CD4-positive, CD25-positive, alpha-beta regulatory T cell (primary cell): ENCODE measurements at places on chromosomes 7 and 10.

GRCh38 chr7:139730746-139731612 lies 46.8 kb downstream of the HIPK2 start:
- no peak for DNase-seq

DNA sequence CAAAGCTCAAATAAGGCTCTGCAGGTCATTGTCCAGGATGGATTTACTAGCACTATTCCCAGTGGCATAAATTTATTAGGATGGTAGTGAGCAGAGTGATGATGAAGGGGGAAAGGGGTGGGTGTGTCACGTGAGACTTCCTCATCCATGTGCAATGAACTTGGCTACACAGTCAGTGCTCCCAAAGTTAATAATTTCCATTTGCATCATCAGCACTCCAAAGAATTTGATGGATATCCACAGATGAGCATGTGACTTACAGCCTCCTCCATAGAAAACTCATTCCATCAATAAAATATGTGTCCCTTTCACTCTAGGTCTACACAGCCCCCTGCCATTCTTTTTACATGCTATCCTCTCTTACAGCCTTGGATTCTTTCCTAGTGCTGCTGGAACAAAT lies 142.6 kb upstream of the PLPP4 start:
- DNase-seq = no peak

DNA sequence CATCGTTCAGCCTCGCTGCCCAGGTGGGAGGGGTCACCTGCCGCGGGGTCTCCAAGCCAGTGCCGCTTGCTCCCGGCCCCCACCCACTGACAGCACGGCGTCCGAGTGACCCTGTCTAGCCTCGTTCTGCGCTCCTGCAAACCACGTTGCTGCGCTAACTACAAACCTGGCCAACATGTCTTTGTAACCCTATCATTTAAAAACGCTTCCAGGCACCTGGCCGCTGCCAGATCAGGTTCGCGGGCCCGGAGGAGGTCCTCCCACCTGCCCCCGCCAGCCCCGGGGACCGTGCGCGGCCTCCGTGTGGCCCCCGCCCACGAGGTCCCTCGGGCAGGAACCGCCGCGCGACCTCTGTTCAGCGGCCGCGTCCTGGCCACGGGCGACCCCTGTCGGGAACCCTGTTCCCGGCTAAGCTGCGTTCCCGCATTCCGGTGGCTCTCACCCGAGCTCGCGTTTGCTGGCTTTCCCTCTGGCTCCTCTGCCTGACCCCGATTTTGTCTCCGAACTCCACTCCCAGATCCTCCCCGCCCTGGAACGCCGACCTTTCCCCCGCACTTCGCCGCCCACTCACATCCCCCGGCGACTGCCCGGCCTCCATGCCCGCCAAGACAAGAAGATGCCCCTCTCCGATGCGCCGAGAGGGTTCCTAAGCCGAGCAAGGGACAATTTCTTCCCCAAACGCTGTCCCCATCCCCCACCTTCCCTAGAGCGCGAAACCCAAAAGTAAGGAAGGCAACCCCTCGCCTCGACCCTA lies 2.4 kb downstream of the SFMBT2 start:
- peak; percentile 49 for DNase-seq

- no peak for DNase-seq
These were observed 8.6 kb downstream of the EVX1 start for GRCh38 chr7:27251136-27251651.

DNA sequence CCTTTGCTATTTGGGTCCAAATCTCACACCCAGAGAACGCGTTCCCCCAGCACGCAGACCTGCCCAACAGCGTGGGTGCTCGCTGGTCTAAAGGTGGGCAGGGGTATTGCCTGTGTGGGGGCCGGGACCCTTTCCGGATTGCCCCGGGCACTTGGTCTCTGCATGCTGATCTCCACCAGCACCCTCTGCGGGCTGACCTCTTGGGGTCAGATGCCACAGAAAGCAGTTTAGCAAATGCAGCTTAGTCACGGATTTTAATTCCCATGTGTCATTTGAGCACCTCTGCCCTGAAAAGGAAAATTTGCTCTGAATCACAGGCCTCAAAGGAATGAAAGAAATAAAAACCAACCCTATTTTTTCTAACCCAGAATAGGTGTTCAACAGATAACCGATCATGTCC lies 46.7 kb downstream of the PKD1L1 start:
- DNase-seq = no peak

- no peak for DNase-seq
These were observed 153.5 kb downstream of the MBL2 start for GRCh38 chr10:52619052-52619451.

GRCh38 chr10:46298477-46299285 lies 11.9 kb downstream of the ANTXRL start:
- DNase-seq = no peak

GRCh38 chr7:125279961-125280360 lies 350.3 kb upstream of the POT1 start:
- no peak for DNase-seq

- no peak for DNase-seq
These were observed 46.4 kb upstream of the RAPGEF5 start for GRCh38 chr7:22403344-22403743.

DNA sequence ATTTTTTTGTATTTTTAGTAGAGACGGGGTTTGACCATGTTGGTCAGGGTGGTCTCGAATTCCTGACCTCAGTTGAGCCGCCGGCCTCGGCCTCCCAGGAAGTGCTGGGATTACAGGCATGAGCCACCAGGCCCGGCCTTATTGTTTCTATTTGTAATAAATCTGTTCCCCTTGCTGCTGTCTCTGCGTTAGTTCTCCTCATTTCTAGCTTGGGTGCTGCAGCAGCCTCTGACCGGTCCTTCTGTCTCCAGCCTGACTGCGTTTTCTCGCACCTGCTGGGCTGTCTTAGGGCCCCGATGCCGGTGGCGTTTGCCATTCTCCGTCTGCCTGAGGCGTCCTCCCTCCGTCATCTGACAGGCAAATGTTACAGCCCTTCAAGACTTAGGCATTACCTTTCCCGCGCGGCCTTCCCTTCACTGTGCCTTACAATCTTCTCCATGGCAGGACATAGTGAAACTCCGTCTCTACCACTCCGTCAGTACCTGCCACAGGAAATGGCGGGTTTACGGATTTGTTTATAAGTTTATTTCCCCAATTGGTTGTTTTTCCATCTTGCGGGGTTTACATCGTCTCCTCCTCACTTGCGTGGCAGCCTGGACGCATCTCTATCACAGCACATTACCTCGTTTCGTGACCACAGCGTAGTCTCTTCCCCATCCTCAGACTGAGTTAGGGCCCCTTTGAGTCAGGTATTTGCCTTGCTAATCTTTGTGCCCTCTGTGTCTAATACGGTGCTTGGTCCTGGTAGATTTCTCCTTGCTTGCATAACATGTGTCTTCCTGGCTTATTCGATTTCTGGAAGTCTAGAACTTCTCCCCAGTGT lies 2.3 kb upstream of the GIMAP8 start:
- DNase-seq = no peak

DNA sequence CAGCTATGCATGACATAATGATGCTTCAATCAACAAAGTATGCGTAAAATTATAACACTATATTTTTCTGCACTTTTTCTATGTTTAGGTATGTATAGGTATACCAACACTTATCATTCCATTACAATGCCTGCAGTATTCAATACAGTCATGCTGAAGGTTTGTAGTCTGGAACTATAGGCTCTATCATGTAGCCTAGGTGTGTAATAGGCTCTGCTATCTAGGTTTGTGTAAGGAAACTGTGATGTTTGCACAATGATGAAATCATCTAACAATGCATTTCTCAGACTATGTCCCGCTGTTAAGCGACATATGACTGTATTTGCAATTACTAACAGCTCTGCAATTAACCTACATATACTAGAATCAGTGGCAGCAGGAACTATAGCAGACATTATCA lies 1447.5 kb downstream of the GATA3 start:
- DNase-seq = no peak

GRCh38 chr10:128865436-128866195 lies 601.4 kb upstream of the MGMT start:
- no peak for DNase-seq

DNA sequence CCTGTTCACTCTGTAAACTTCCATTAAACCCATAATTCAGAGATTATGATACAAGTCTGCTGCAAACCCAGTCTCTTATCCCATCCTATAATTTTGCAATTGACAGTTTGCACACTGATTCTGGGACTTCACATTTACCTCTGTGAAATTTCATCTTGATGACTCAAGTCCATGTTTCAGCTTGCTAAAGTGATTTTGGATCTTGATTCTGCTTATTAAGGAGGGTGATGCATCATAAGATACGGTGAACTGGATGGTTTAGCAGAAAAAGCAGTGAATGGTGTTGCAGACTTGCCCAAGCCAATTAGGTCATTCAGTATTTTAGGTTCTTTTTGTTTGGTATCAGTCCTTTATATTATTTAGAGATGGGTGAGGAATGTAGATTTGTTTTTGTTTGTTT lies 125.5 kb upstream of the PODXL start:
- no peak for DNase-seq

DNA sequence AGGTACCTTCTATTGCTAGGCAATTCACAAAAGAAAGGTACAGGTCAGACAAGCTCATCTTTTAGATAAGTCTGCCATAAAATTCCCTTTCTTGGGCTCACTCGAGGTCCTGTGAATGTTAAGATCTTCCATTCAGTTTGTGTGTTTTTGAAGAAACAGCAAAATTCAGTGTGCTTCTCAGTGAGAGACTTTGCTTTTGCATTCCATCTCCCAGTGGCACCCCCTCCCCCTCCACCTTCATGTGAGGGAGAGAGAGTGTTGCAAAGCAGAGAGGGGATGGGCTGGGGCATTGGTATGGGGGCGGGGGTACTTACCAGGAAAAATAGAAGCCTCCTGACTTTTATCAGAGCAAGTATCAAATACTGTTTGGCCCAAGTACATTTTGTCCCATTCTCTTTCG lies 3.8 kb upstream of the TECTB start:
- no peak for DNase-seq

GRCh38 chr10:77576444-77577032 lies 61.1 kb downstream of the KCNMA1 start:
- no peak for DNase-seq

GRCh38 chr7:12583922-12584321 lies 13.4 kb downstream of the SCIN start:
- no peak for DNase-seq

DNA sequence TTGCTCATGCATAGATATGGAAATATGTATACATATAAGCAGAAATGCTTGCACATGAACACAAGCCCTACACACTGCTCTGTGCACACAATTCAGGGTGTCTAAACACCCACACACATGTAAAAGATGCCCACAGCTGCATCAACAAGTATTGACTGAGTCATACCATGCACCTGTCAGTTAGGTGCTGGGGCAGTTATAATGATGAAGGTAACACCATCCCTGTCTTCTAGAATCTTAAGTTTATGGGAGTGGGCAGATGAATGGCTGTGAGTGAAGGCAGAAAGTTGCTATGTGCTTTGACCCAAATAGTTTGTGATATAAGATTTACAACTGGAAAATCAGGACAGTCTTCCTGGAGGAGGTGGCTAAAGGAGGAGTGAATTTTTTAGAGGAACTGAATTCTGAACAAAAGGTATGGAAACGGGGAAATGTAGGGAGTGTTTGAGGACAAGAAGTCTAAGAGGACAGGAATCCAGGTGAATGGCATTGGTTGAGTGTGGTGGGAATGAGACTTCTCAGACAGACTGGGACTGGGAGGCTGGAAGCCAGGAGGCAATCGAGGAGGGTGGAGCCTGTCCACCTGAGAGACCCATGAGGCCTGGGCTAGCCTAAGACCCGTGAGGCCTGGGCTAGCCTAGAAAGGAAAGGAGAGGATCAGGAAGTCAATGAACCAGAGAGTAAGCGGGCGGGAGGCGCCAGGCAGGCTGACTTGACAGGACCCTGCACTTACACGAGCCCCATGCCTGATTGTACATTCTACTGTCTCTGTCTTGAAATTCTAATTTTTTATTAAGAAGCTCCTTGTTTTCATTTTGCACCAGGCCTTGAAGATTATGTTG lies 20.7 kb downstream of the POLL start:
- DNase-seq = no peak

DNA sequence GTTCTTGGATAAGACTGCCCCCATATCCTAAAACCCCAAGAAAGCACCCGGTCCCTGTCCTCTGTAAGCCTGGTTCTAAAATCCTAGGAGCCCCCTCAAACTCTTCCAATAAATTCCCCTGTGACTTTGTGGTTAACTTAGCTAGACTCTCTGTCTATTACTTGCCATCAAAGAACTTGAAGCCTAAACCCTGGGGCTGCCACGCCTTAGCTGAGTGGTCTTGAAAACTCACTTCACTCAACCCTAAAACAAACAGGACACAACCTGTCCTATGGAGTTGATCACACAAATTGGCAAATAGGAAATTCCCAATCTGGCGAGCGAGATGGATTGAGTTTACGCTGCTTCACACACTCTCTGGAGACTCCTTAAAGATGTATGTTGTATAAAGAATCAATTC lies 191.4 kb upstream of the SVIL start:
- DNase-seq = no peak
